Liver (tissue), 10 donors: ENCODE measurements at places on chromosomes 1 and 21.

- H3K4me3 ChIP-seq = no peak overlapping the region
- peak overlapping the region; percentile 38 for H3K27ac ChIP-seq
- H3K27me3 ChIP-seq = no peaks in the 10 kb centered on the region
- DNase-seq = no peak
- H3K4me1 ChIP-seq = peaks cover 20% of the 10 kb centered on the region
Observed at GRCh38 chr1:65059930-65060538, 88.0 kb upstream of the AK4 start.

DNA sequence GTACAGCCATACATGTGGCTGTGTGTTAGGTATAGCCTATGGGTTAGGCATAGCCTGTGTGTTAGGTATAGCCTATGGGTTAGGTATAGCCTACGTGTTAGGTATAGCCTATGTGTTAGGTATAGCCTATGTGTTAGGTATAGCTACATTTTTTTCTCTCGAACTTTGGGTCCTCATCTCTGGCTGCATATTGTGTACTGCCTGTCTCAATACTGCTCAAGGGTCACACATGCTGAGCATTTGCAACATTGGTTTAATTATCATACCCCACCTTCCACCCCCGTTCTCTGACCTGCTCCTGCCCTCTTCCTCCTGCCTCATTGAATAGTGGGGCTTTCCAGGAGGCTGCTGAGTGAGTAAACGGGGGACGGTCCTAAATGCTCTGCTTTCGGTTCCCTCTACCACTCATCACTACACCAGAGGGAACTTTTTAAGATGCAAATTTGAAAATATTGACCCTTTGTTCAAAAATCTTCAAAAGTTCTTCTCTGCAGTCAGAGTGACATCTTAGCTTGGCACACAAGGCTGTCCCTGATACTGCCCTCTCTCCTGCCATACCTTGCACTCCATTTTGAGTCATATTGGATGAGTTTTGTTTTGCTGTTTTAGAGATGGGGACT lies 17.8 kb downstream of the OR2B11 start:
- no peak overlapping the region for H3K4me3 ChIP-seq
- peaks cover 3% of the 10 kb centered on the region for H3K27me3 ChIP-seq
- H3K4me1 ChIP-seq = no peaks in the 10 kb centered on the region
- DNase-seq = no peak
- H3K27ac ChIP-seq = no peak overlapping the region

DNA sequence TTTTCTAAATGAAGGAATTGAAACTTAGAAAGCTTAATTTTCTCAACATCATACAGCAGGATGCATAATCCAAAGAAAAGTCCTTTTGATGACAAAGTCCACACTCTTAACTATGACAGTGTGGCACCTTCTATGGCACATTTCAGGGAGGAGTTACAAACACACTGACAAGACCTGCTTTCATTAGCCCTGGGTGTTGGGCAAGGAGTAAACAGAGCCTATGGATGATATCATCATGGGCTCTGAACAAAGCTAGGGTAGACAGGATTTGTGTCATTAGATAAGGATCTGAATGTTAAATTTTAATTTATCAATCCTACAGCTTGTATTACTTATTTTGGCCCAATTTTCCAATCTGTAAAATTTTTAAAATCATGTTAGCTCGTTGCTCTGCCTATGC lies 62.6 kb upstream of the DENND1B start:
- no peaks in the 10 kb centered on the region for H3K36me3 ChIP-seq
- H3K27ac ChIP-seq = no peak overlapping the region
- no peak overlapping the region for H3K4me3 ChIP-seq
- no peak for DNase-seq

DNA sequence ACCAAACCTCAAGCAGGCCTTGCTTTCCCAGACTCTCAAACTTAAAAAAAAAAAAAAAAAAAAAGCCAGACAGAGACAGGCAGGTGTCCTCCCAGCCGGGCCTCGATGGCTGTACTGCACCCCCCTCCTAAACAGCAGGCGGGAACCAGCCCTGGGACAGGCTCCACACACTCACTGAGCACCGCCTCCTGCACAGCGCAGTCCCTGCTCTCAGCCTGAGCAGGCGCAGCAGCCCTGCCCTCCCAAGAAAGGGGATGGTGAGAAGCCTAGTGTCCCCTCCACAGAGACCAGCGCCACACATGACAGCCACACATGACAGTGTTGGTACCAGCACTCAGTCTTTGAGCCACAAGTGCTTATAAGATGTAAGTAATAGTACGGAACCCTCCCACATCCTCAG lies 11.9 kb downstream of the MX2 start:
- H3K27me3 ChIP-seq = no peaks in the 10 kb centered on the region
- no peaks in the 10 kb centered on the region for H3K4me1 ChIP-seq
- DNase-seq = no peak
- H3K4me3 ChIP-seq = no peak overlapping the region
- no peaks in the 10 kb centered on the region for H3K36me3 ChIP-seq

GRCh38 chr1:29686012-29686930 lies 449.9 kb downstream of the PTPRU start:
- no peaks in the 10 kb centered on the region for H3K36me3 ChIP-seq
- H3K4me1 ChIP-seq = no peaks in the 10 kb centered on the region
- no peak overlapping the region for H3K4me3 ChIP-seq
- no peak overlapping the region for H3K27ac ChIP-seq

DNA sequence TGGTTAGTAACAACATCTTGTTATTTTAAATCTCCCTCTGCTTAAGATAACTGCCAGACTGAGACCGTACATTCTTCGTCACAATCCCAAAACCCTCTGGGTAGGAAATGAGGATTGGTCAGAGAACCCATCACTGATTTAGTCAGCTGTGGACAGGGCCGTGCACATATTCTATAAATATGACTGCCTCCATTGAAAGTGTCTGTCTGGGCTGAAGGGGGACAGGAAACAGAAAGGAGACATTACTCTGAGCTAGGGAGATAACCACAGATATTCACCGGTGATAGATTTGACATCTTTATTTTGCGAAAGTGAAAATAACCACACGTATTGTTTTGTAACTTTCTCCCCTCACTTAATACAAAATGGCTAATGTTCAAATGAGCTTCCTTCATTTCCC lies 36.9 kb upstream of the ST6GALNAC5 start:
- no peak overlapping the region for H3K4me3 ChIP-seq
- H3K36me3 ChIP-seq = no peaks in the 10 kb centered on the region
- no peak overlapping the region for H3K27ac ChIP-seq
- peaks cover 9% of the 10 kb centered on the region for H3K27me3 ChIP-seq
- no peaks in the 10 kb centered on the region for H3K4me1 ChIP-seq

DNA sequence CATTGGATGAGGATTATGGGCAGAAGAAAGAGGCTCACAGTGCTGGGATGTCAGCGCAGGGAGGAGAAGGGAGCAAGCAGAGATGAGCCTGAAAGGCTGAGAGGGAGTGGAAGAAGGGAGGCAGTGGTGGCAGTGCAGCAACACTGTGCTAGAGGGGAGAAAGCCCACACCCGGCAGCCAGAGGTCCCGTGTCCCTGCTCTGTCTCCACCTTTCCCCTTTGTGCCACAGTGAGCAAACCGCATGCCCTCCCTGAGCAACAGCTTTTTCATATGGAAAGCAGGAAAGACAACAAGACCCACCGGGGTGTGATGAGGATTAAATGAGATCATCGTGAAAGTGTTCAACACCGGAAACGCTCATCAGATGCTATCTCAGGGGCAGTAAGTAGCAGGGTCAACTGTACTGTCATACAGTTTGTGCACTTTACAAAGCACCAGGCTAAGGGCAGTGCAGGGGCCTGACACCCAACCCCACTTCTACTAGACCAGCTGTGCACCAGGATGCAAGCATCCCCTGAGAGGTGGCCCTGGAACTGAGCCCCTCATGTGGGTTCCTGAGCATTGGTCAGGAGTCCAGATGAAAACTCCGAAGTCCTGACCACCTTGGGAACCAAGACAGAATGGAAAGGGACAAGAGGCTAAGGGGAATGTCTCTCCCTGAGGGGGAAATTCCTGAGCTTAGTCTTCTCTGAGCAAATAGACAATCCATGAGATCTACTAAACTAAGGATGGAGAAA lies 9.1 kb downstream of the NHLH1 start:
- no peak overlapping the region for H3K27ac ChIP-seq
- no peaks in the 10 kb centered on the region for H3K4me1 ChIP-seq
- H3K4me3 ChIP-seq = no peak overlapping the region
- no peaks in the 10 kb centered on the region for H3K36me3 ChIP-seq
- H3K27me3 ChIP-seq = no peaks in the 10 kb centered on the region

GRCh38 chr1:94554580-94554979 lies 13.0 kb upstream of the F3 start:
- no peak overlapping the region for H3K27ac ChIP-seq
- no peaks in the 10 kb centered on the region for H3K27me3 ChIP-seq
- no peaks in the 10 kb centered on the region for H3K4me1 ChIP-seq
- no peaks in the 10 kb centered on the region for H3K36me3 ChIP-seq

DNA sequence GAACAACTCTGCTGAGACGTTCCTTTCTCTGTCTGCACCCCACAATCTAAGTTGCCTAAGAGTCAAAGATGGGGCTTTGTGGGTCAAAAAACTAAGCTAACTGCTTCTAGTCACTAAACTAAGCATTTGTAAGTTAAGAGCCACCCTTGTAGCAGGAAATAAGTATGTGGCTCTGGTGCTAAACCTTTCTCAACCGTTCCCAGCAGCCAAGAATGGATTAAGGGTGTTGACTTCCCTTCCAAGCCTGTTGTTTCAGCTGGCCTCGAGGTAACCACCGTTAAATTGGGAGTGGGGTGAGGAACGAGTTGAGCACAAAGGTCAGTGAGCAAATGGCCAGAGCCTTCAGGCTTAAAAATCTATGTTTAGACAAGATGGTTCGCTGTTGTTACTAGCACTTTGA lies 169.1 kb downstream of the TRIM33 start:
- H3K4me3 ChIP-seq = no peak overlapping the region
- H3K4me1 ChIP-seq = no peaks in the 10 kb centered on the region
- peaks cover 2% of the 10 kb centered on the region for H3K27me3 ChIP-seq
- no peak overlapping the region for H3K27ac ChIP-seq
- no peaks in the 10 kb centered on the region for H3K36me3 ChIP-seq

- no peak overlapping the region for H3K4me3 ChIP-seq
- H3K27ac ChIP-seq = no peak overlapping the region
- H3K4me1 ChIP-seq = no peaks in the 10 kb centered on the region
- H3K27me3 ChIP-seq = no peaks in the 10 kb centered on the region
Observed at GRCh38 chr1:53568540-53568939, 109.3 kb downstream of the DMRTB1 start.

- no peak overlapping the region for H3K27ac ChIP-seq
- no peaks in the 10 kb centered on the region for H3K4me1 ChIP-seq
- no peaks in the 10 kb centered on the region for H3K27me3 ChIP-seq
- H3K36me3 ChIP-seq = no peaks in the 10 kb centered on the region
- H3K4me3 ChIP-seq = no peak overlapping the region
- DNase-seq = no peak
Observed at GRCh38 chr21:37642493-37642892, 273.8 kb downstream of the KCNJ6 start.

DNA sequence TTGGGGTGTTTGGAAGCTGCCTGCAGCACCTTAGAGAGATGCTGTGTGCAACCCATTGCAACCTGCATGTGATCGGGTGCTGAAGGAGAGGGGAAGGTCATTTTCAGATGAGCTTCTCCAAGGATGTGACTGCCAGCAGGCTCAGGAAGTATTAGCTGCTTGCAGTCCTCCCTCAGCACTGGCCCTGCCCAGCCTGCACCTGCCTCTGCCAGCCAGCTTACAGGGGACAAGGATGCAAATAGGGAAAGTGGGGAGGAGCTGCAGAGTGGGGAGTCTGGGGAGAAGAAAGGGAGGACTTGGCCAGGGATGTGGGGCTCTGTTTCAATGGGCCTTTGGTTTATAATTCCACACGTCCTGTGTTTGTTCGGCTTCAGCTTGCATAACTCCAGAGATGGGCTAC lies 254.5 kb downstream of the RRAGC start:
- no peak overlapping the region for H3K27ac ChIP-seq
- DNase-seq = no peak
- H3K36me3 ChIP-seq = no peaks in the 10 kb centered on the region
- no peak overlapping the region for H3K4me3 ChIP-seq

GRCh38 chr1:23554127-23554480 lies 5.2 kb downstream of the ID3 start:
- H3K4me3 ChIP-seq = peak overlapping the region; percentile 58
- H3K27ac ChIP-seq = peak overlapping the region; percentile 73
- peaks cover 19% of the 10 kb centered on the region for H3K4me1 ChIP-seq

DNA sequence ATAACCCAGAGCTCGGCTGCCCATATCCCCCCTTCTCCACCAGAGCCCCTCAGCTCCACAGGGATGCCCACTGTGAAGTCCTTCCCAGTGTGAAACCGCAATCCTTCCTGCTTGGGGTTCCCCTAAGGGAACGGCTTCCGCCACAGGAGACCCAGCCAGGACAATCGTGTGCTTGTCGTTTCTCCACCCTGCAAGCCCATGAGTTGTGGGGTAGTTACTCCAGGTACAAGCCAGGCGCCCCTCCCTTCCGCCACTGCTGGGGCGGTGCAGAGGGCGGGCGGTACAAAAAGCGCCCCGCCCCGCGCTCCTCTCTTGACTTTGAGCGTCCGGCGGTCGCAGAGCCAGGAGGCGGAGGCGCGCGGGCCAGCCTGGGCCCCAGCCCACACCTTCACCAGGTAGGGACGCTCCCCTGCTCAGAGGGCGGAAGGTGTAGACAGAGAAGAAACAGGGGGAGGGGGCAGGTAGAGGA lies at the start of gene TINAGL1:
TINAGL1 (plus strand) TSS at position 315 of the 469 bp plus-strand sequence. CDS start 634 bp downstream, outside the sequence.
- no peaks in the 10 kb centered on the region for H3K27me3 ChIP-seq
- no peak for DNase-seq
- H3K4me3 ChIP-seq = peak within 1 kb of the TSS; percentile 51
- peaks cover 6% of the 10 kb centered on the region for H3K4me1 ChIP-seq
- H3K27ac ChIP-seq = peak within 1 kb of the TSS; percentile 57
- H3K36me3 ChIP-seq = no peaks in the 10 kb centered on the region

DNA sequence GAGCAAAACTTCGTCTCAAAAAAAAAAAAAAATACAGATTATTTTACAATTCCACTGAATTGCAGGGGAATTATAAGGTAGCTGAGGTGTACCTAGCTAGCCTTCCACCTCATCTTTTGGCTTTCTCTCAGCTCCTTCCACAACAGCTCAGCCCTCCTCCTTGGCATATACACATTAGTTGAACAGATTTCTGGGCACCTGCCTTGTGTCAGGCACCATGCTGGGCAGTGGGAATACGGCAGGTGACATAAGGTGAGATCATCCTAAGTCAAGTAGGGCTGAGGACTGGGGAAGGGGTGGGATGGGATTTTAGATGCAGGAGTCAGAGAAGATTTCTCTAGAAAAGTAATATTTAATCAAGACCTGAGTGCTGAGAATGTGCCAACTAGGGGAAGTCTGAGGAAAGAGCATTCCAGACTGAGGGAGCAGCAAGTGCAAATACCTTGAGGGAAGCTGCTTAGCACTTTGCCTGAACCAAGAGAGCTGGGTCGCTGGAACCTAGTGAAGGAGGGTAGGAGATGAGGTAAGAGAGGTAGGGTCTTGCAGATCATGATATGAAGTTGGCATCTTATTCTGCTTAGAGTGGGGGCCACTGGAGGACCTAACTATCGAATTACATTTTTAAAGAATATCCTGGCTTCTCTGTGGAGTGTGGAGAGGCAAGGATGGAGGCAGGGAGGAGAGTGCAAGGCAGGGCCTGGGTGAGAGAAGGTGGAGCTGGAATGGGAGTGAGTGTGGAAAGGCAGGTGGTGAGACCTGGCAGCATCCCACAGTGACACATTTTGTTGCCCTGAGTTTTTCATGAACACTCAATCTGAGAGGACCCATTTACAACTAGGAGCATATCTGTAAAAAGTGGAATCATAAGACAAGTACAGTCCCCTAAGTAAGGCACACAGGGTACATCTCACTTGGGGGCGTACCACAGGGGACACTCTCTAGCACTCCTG lies 28.2 kb downstream of the LAMC2 start:
- H3K27ac ChIP-seq = no peak overlapping the region
- no peak for DNase-seq
- H3K4me1 ChIP-seq = no peaks in the 10 kb centered on the region
- no peaks in the 10 kb centered on the region for H3K36me3 ChIP-seq

GRCh38 chr1:197336571-197336970 lies 68.5 kb downstream of the CRB1 start:
- H3K4me1 ChIP-seq = no peaks in the 10 kb centered on the region
- H3K36me3 ChIP-seq = no peaks in the 10 kb centered on the region
- no peak overlapping the region for H3K4me3 ChIP-seq
- no peak for DNase-seq
- no peak overlapping the region for H3K27ac ChIP-seq
- H3K27me3 ChIP-seq = no peaks in the 10 kb centered on the region
